ENCODE measurements at places on chromosomes 1 and 21. TPM values are rescaled to one million over a fixed set of nuclear protein-coding genes. Genes with fewer than 3 reads are reported as not detected.
A peak's percentile ranks its signal among the peaks of the same experiment; 100 is the strongest.

- peaks cover 32% of the 10 kb centered on the region for H3K27me3 ChIP-seq
- no peak overlapping the region for H3K4me3 ChIP-seq
- H3K4me1 ChIP-seq: peaks cover 15% of the 10 kb centered on the region
- no peak overlapping the region for H3K27ac ChIP-seq
Measured at GRCh38 chr1:161505686-161506085, 429 bp downstream of the FCGR2A start.

ZNF684 gene
- 7.1 TPM for total RNA-seq

CNR2 gene
- total RNA-seq: 2.0 TPM

DNA sequence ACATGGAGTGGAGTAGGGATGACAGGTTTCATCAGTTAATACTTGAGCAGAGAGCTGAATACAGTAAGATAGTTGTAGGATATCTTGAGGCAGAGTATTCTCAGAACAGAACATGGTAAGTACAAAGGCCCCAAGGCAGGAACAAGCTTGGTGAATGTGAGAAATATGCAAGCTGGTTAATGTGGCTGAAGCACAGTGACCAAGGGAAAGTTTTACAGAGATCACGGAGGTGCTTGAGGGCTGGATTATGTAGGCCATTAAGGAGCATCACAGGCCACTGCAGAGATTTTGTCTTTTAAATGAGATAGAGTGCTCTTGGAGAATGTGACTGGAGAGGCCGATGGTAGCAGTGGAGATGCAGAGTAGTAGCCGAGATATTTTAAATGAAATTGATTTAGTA is 54.0 kb upstream of the BOLA1 start:
- peak overlapping the region; percentile 94 for H3K4me3 ChIP-seq
- H3K27me3 ChIP-seq: no peaks in the 10 kb centered on the region
- no peak for DNase-seq
- peaks cover 51% of the 10 kb centered on the region for H3K4me1 ChIP-seq
- peaks cover 37% of the 10 kb centered on the region for H3K36me3 ChIP-seq
- peak overlapping the region; percentile 93 for H3K27ac ChIP-seq

CD58 gene
- 25.1 TPM for total RNA-seq

GRCh38 chr1:76290271-76290670 is 215.7 kb downstream of the ST6GALNAC3 start:
- no peak overlapping the region for H3K4me3 ChIP-seq
- DNase-seq: no peak
- H3K4me1 ChIP-seq: peaks cover 52% of the 10 kb centered on the region

GRCh38 chr21:41370840-41371684 is 9.2 kb downstream of the MX2 start:
- peaks cover 53% of the 10 kb centered on the region for H3K4me1 ChIP-seq
- peak overlapping the region; percentile 80 for H3K4me3 ChIP-seq
- DNase-seq: no peak
- no peaks in the 10 kb centered on the region for H3K27me3 ChIP-seq

- H3K4me1 ChIP-seq: no peaks in the 10 kb centered on the region
- DNase-seq: no peak
- no peak overlapping the region for H3K27ac ChIP-seq
- H3K27me3 ChIP-seq: no peaks in the 10 kb centered on the region
Measured at GRCh38 chr21:21547368-21547953, 549.3 kb downstream of the NCAM2 start.

- peaks cover 10% of the 10 kb centered on the region for H3K27me3 ChIP-seq
- peaks cover 31% of the 10 kb centered on the region for H3K36me3 ChIP-seq
- peaks cover 43% of the 10 kb centered on the region for H3K4me1 ChIP-seq
- no peak overlapping the region for H3K4me3 ChIP-seq
- no peak overlapping the region for H3K27ac ChIP-seq
Measured at GRCh38 chr1:165874643-165875042, 47.2 kb downstream of the UCK2 start.

DNA sequence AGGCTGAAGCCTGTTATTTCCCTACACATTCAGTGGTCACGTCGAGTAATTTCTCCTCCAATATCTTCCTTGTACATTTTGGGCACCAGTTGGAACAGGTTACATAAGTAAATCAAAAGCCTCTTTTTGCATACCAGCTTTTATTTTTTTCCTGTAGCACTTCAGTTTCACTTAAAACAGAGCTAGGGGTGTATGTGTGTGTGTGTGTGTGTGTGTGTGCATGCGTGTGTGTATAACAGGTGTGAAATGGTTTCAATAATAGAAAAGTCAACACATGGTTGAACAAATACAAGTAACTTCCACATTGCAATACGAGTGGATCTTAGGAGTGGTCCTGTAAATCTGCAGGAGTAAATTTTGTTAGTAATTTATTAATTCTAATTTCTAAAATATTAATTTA is 3.0 kb upstream of the MAN1A2 start:
- no peak overlapping the region for H3K4me3 ChIP-seq
- no peak overlapping the region for H3K27ac ChIP-seq
- peaks cover 33% of the 10 kb centered on the region for H3K4me1 ChIP-seq
- no peak for DNase-seq
- H3K36me3 ChIP-seq: no peaks in the 10 kb centered on the region

SDF4 gene
- total RNA-seq: 103 TPM

DNA sequence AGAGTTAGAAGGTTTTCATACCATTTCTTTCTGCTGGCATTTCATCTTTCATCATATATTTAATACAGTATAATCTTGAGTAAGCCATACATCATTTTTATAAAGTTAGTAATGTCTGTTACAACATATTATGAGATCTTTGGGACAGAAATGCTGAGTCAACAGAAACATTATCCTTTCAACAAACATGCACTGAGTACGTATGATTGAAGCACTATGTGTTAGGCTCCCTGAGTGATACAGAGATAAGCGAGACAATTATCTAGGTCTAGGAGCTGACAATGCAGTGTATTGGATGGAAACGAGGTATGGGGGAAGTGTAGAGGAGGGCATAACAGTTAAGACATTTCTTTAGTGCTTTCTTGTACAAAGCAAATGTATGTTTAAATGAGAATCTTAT is 19.7 kb upstream of the GPR52 start:
- no peak overlapping the region for H3K27ac ChIP-seq
- peaks cover 2% of the 10 kb centered on the region for H3K4me1 ChIP-seq
- no peak for DNase-seq
- H3K4me3 ChIP-seq: no peak overlapping the region
- no peaks in the 10 kb centered on the region for H3K27me3 ChIP-seq

- no peak overlapping the region for H3K4me3 ChIP-seq
- H3K36me3 ChIP-seq: peaks cover 5% of the 10 kb centered on the region
- H3K27me3 ChIP-seq: no peaks in the 10 kb centered on the region
- H3K4me1 ChIP-seq: peaks cover 7% of the 10 kb centered on the region
Measured at GRCh38 chr1:89519779-89520358, 4.8 kb upstream of the LRRC8B start.

CELA3B gene
- total RNA-seq: not detected

- peaks cover 24% of the 10 kb centered on the region for H3K4me1 ChIP-seq
- peak overlapping the region; percentile 45 for H3K27ac ChIP-seq
- H3K36me3 ChIP-seq: peaks cover 56% of the 10 kb centered on the region
- DNase-seq: no peak
- H3K27me3 ChIP-seq: no peaks in the 10 kb centered on the region
- peak overlapping the region; percentile 15 for H3K4me3 ChIP-seq
Measured at GRCh38 chr1:12424087-12424529, 193.9 kb downstream of the DHRS3 start.

DNA sequence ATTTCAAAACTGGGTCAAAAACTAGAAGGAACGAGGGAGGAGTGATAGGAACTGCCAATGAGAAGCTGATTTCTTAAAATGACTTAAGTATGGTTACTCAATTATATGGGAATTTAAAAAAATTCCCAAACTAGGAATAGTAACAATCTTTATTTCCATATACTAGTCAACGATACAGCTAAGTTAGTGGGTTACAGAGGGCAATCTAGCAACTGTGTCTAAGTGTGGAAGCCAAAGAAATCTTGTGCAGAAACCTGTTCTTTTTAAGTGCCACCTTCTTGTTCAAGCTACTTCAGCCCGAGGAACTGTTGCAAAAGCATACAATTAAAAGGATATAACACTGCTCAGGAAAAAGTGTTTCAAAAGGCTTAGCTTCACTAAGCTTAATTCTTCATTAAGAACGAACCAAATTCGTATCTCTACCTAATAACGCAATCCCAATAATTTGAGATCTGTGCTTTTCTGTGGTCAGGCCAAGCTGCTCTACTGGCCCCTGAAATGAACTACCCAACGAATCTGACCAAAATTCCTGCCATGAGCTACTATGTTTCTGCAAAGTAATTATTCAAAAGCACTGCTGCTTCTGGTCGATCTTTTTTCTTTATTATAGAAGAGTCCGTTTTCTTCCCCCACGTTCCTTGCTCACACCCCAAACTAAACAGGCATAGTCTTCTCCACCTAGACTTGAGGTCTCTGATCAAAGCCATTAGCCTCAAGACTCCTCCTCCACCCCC is 1.8 kb downstream of the USP24 start:
- H3K27ac ChIP-seq: peak overlapping the region; percentile 92
- peaks cover 4% of the 10 kb centered on the region for H3K36me3 ChIP-seq
- H3K4me1 ChIP-seq: peaks cover 61% of the 10 kb centered on the region
- H3K27me3 ChIP-seq: no peaks in the 10 kb centered on the region
- DNase-seq: no peak

- peaks cover 2% of the 10 kb centered on the region for H3K36me3 ChIP-seq
- H3K27ac ChIP-seq: no peak overlapping the region
- no peaks in the 10 kb centered on the region for H3K27me3 ChIP-seq
- no peak for DNase-seq
- H3K4me3 ChIP-seq: no peak overlapping the region
- H3K4me1 ChIP-seq: peaks cover 18% of the 10 kb centered on the region
Measured at GRCh38 chr1:222818171-222818570, 3.3 kb downstream of the DISP1 start.

EPHA8 gene
- total RNA-seq: not detected

POGZ gene
- 104 TPM for total RNA-seq

DDR2 gene
- 0.14 TPM for total RNA-seq

DNA sequence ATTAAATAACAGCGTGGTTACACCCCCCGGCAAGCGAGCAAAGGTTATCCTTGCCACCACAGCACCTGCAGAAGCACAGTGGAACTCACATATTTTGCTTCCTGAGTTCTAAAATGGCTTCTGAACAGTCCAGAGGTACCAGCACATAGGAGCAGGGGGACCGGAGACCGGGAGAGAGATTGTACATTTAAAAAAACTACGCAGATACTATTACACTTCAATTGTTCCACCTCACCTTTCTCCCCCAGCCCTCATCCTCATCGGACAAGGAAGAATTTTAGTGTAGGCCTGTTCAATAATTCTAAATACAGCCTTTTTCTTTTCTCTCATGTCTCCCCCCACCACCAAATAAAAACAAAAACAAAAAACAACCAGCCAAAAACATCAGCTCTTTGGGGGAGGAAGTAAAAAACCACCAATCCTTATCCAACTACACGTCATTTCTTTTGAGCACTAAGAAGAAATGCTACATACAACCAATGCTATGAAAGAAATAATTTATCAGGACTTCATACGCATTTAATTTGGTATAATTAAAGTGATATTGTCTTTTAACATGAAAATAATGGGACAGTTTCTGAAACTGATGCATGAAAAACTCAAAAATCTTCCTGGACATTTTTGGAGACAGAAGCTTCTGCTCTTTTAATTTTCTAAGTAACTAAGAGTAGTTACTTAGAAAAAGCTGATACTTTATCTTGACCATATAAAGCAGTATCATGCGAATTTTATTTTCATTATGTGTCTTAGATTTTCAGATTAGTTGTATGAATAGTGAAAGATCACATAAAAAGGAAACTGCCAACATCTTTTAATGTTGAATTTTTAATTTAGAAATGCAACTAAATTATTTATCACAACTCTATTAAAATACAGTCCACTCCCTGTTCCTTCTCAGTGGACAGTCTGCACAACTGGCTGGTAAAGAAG is 9.1 kb downstream of the CDKN2C start:
- DNase-seq: no peak
- peak overlapping the region; percentile 74 for H3K4me3 ChIP-seq
- peaks cover 12% of the 10 kb centered on the region for H3K36me3 ChIP-seq

TSSK3 gene
- total RNA-seq: 1.6 TPM

TTC34 gene
- total RNA-seq: 2.7 TPM

ITLN2 gene
- total RNA-seq: not detected

PLA2G2F gene
- not detected for total RNA-seq

ANGPTL7 gene
- not detected for total RNA-seq

DNA sequence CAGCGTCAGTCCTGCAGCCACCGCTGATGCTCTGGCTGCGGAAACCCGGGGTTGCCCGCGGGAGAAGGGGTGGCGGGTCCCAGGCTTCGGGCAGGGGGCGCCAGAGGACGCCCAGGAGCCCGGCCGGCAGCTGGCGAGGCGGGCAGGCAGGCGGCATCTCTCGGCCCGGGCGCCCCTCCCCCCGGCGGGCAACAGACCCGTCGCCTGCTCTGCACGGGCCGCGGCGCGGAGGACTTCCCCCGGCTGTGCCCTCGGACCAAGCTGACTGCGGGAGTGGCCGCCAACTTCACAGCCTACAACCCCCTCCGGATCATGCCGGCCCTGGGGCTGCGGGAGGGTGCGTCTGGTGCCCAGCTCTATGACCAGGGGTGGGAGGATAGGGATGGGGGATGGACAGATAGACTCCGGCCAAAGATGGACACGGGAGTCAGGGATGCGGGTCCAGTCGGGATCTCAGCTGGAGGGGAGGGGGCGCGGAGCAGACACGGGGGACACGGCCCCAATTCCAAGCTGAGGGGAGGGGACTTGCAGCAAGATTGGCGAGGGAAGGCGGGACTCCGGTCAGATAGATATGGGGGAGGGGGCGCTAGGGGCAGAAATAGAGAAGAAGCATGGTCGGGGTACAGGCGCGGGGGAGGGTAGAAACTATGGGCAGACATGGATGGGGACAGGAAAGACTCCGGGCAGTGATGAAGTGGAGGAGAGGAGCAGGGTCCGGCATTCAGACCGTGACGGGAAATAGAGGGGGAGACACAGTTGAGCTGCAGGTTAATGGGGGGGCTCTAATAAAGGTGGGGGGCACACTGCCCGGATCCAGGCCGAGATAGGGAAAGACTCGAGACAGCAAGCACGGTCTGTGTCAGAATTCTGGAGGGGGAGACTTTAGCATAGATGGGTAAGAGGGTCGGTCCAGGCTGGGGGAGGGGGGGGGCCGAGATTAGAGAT is 1.1 kb downstream of the ADGRB2 start:
- peak overlapping the region; percentile 80 for H3K4me3 ChIP-seq
- peaks cover 16% of the 10 kb centered on the region for H3K4me1 ChIP-seq
- peaks cover 45% of the 10 kb centered on the region for H3K27me3 ChIP-seq
- no peak overlapping the region for H3K27ac ChIP-seq
- no peaks in the 10 kb centered on the region for H3K36me3 ChIP-seq

GRCh38 chr21:25283720-25284119 is 323.6 kb downstream of the MRPL39 start:
- no peaks in the 10 kb centered on the region for H3K4me1 ChIP-seq
- no peak for DNase-seq
- no peak overlapping the region for H3K27ac ChIP-seq
- no peak overlapping the region for H3K4me3 ChIP-seq
- peaks cover 21% of the 10 kb centered on the region for H3K27me3 ChIP-seq

BRINP3 gene
- not detected for total RNA-seq

HNRNPR gene
- 167 TPM for total RNA-seq

- H3K4me1 ChIP-seq: no peaks in the 10 kb centered on the region
- H3K27me3 ChIP-seq: no peaks in the 10 kb centered on the region
- no peak overlapping the region for H3K27ac ChIP-seq
- no peak overlapping the region for H3K4me3 ChIP-seq
- no peak for DNase-seq
Measured at GRCh38 chr1:36913016-36913415, 121.3 kb downstream of the GRIK3 start.

HRNR gene
- total RNA-seq: not detected
